GM23338 (cell line): ENCODE measurements at places on chromosomes 4 and X.
A peak's percentile ranks its signal among the peaks of the same experiment; 100 is the strongest.

DNA sequence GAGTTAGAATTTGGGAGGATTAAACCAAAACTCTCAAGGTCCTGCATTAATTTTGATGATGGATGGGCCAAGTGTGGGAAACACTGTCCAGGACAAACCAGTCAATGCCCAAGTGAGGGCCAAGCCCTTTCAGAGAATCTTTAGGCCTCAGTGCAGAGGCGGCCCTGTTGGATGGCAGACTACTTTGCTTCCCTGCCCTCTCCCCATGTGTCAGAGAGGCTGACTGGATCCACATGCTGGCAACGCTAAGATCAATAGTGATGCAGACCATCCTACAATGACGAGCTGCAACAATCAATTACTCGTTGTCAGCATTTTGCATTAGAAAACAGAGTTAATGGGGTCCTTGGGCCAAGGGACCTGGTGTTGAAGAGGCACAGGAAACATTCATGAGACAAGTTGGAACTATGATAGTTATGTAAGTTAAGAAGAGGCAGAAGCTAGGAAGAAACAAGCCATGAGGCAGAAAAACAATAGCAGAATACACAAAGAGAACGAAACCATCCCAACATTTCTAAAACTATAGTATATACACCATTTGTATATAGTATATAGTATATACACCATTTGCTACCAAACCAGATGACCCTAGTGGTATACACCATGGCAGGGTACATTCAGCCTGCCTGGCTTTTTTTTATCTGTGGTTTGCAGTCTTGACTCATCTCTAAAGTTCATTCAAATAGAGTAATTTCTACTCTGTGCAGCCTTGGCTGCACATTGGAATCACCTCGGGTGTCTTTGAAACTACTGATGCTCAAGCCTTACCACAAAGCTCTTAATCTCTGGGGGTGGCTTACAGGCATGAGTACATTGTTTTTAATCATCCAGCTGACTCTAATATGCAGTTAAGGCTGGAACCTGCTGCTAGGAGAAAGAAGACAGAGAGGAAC lies 147.7 kb upstream of the GYPA start:
- peak; percentile 3 for DNase-seq

DNA sequence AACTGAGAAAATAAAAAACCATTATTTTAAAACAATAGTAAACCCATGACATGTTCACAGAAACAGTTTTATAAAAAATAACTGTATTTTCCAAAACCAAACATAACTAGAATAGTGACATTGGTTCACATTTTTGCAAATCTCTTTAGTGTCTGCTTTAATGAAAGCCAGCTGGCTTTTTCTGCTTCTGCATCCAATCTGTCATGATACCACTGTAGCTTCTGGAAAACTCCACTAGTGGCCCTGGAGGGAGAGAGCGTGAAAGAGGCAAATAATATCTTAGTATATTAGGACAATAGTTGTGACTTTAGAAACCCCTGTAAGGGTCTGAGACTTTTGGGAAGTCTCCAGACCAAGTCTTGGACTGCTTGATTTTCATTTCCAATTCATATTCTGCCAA lies 31.1 kb downstream of the FGFBP1 start:
- DNase-seq = no peak

GRCh38 chr4:188596021-188596420 lies 456.8 kb downstream of the TRIML1 start:
- DNase-seq = no peak

GRCh38 chr4:149702414-149703293 lies 113.0 kb downstream of the IQCM start:
- DNase-seq = no peak

- no peak for DNase-seq
Observed at GRCh38 chrX:13472975-13473374, 96.4 kb upstream of the EGFL6 start.

GRCh38 chrX:10906866-10907265 lies 204.3 kb upstream of the HCCS start:
- DNase-seq = no peak

DNA sequence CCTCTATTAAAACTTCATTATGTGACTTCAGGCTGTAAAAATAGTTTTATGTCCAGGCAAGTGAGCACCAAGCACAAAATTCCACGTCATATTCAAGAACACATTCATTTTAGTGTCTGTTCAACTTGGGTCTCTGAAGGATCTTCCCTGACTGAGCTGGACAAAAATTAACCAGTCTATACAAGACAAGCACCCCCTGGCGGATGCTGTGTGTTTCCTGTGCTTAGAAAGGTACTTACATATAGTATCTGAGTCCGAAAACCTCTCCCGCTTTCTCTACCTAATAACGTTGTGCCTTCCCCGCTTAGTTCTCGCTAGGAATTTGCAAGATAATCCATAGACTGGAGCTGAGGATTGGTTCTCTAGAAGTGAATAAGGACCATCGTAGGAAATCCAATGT lies 2214.5 kb upstream of the TENM3 start:
- DNase-seq = peak; percentile 88

DNA sequence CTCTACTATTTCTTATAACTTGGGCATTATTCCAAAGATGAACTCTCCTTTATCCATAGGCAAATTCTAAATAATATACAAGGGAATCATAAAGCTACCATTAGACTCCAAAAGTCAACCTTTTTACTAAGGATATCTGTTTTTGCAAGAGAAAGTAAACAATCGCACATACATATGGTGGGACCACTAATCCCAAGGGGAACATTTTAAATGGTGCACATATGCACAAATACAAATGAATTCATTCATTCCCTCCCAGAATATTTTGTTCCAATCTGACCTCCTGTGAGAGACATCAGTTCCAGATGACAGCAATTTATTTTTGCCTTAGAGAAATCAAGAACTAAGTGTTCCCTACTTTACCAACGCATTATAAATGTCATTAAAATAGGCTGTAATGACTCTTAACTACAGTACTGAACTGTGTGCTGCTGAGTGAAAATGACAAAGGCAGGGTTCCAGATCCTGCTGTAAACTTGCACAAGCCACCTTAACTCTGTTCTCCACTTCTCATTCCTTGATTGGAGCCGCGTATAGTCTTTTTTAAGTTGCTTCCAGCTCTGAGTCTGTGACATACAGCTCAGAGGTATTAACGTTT lies 2.0 kb downstream of the DHX15 start:
- DNase-seq = no peak

DNA sequence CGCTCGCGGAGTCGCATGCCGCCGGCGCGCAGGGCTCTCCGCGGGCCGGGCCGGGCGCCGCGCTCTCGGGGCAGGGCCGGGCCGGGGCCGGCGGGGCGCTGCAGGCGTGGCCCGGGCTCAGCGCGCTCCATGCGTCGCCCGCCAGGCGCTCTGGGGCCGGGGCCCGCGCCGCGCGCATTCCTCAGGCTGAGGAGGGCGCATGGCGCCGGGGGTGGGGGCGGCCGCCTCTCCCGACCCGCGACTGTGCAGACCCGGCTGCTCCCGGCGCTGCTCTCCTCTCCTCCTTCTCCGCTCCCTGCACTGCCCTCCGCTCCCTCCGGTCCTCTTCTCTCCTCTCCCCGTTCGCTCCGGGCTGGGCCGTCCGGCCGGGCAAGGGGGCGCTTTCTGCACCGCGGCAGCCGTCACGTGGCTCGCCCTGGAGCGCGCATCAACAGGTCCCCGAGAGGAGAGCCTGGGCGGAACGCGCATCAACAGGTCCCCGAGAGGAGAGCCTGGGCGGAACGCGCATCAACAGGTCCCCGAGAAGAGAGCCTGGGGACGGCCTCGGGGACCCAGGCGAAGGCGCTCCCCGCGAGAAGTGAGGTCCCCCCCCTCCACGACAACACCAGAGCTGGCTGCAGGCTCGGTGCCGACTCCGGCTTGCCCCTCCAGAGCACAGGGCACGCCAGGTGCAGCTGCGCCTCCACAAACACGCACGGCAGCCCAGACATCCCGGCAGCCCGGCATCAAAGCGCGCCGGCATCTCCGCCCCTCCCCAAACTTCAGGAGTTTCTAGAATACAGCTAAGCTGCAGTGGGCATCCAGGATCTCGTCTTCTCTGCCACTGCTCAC lies 12.9 kb downstream of the PPP2R3B start:
- DNase-seq = peak; percentile 83

GRCh38 chrX:68332201-68332731 lies 101.0 kb downstream of the OPHN1 start:
- peak; percentile 49 for DNase-seq

DNA sequence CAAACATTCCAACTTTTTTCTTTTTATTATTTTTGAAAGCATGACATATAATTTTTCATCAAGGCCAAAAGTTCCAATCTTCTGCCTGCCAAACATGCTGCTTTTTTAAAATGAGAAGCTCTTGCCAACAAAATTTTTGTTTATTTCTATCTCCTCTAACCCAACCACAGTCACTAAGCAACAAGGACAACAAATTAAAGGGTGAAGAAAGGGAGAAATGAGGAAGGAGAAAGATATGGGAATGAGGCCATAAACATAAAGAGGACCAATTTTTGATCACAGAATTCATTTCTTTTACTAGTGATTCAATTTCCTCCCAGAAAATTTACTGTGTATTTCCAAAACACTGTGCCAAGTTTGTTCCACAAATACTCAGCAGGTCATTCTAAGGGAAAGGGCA lies 537.0 kb upstream of the DIAPH2 start:
- DNase-seq = no peak

DNA sequence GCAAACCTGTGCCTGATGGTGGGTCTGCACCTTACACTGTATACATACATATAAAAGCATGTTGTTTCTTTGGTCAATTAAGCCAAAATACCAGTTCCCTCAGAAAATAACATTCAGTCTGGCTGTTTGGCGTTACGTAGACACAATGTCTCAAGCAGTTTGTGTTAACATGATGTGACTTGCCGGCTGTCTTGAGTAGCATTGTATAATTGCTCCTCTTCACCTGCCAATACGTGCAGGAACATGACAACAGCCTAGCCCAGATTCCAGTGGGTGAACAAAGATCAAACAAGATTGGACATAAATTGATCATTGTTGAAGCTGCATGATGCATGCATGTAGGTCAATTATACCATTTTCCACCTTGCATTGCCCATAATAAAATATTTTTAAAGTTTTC lies 102.3 kb downstream of the F11 start:
- no peak for DNase-seq
